ENCODE measurements at places on chromosomes 2 and 18.
A peak's percentile ranks its signal among the peaks of the same experiment; 100 is the strongest.

- no peak for DNase-seq
Measured at GRCh38 chr2:70525032-70525431, 28.6 kb downstream of the TGFA start.

GRCh38 chr2:67455219-67456142 lies 58.3 kb downstream of the ETAA1 start:
- no peak for DNase-seq

DNA sequence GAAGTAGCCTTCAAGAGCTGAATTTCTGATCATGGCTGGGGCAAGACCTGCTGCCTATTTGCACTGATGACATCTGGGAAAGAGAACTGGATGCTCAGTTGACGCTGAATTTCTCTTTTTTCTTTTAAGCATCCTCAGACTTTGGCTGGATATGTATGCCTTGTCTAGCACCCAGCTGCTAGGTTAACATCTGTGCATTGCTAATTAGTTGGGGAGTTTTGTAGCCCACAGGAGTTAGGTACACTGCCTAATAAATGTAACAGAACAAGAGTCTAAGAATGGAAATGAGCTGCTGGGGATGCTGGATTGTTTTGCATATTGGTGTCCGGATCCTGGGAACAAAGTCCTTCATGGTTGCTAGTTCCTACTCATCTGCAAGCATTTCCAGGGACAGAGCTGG lies 40.9 kb upstream of the STPG4 start:
- DNase-seq, result no peak

DNA sequence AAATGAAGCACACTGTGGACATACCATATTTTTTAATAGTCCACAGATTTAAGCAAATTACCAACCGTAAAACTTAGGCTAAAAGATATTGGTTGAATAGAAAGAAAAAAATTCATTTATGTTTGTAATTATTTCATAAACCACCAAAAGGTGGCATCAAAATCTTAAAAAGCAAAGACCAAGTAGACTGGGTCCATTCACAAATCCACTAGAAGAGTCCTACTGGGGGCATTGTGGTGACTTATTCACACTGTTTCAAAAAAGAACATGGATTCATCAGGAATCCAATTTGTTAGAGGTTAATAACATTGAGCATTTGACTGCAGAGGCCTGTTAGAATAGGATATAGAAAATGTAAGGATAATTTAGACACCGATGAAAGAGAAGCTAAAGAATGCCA lies 194.9 kb upstream of the KYNU start:
- peak; percentile 44 for DNase-seq

DNA sequence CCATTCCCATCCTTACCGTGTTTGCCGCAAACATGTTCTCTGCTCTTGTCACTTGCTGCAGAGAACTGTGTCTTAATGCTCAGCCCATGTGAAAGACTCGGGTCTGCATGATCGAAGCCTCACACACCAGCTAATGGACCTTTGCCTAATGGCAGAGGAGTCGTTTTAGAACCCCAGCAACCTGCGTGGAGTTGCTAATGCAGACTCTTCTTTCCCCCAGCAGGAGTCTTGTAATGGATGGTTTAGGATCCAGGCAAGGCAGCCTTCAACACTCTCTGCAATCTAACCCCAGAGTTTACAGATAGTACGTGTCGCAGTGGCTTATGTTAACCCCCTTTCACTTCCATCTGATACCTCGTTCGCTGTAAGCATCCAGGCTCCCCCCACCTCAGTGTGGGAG lies 316.4 kb downstream of the AGAP1 start:
- DNase-seq, result no peak
